ENCODE measurements at places on chromosomes 3 and 15.
A peak's percentile ranks its signal among the peaks of the same experiment; 100 is the strongest.

DNA sequence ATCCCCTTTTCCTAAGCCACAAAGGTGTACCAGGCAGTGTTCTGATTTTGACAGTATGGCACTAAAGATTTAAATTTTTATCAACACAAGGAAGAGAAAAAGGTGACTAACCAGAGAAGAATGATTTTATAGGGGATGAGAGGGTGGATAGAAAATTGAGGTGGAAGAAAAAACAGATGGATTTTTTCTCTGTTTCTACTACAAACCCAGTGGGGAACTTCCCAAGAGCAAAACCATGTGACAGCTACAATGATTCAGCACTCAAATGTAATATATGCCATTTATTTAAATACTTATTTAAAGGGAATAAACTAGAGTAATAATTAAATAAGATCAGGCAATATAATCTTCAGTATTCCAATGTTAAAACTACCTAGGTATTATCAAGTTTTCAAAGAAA, 11.1 kb downstream of the DCUN1D1 start:
- DNase-seq: no peak

- DNase-seq: no peak
Measured at GRCh38 chr3:121504618-121505017, 41.2 kb downstream of the POLQ start.

- DNase-seq: no peak
Measured at GRCh38 chr15:84699538-84700191, 16.3 kb downstream of the SEC11A start.

- no peak for DNase-seq
Measured at GRCh38 chr15:44659056-44659455, 4.4 kb downstream of the SPG11 start.

- DNase-seq: no peak
Measured at GRCh38 chr15:49844390-49844789, 223.5 kb downstream of the DTWD1 start.

DNA sequence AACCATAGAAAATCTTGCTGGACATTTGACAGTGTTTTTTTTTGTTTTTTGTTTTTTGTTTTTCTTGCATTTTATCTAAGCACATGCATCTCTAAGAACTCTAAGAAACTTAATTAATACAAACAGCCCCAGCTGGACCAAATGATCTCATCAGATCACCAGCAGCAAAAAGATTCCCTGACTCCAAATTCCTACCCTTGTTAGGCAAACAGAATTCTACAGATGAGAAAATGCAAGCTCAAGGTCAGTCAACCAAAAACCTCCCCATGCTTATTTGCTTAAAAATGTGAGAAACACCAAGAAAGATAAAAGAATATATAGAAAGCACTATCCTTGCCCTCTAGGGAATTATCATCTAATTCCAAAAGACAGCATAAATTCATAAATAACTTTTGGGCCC, 65.4 kb downstream of the FOXP1 start:
- DNase-seq: no peak

- no peak for DNase-seq
Measured at GRCh38 chr15:58443308-58443707, 11.5 kb downstream of the LIPC start.

- no peak for DNase-seq
Measured at GRCh38 chr3:37963016-37963415, 27.6 kb upstream of the VILL start.

DNA sequence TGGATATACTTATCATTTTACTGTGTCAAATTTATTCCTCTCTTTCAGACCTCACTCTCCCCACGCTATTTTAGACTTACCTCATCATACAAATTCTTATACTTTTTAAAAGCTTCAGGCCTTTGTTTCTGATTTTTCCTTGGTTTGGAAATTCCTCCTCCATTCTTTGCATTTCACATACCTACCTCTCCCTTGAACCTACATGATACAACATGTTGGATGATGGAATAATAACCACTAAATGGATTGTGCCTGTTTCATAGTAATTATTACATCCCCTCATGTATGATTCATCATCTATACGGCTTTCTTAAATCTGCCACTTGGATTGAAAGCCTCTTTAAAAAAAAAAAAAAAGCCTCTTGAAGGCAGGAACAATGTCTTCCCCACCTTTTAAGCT, 24.6 kb downstream of the TRIP4 start:
- no peak for DNase-seq

DNA sequence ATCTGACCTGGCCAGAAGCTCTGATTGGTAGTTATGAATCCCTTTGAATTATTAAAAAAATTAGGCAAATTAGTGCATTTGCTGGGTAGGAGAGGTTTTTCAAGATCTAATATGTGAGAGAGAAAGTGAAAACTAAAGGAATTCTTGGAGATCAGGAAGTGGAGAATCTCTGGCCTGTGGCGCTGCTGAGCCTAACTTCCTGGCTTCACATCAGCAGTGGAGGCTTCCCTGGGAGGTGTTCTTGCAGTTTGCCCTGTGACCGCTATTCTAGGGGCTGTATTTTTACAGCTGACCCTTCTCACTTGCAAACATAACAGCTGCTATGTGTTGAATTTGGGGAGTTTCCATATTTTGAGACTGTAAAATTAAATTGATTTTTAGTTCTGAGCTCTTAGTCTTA, 166.4 kb downstream of the ATG7 start:
- DNase-seq: no peak

GRCh38 chr3:126267169-126267975, 87.0 kb upstream of the ALDH1L1 start:
- peak; percentile 86 for DNase-seq

- no peak for DNase-seq
Measured at GRCh38 chr3:20945892-20946291, 759.9 kb upstream of the SGO1 start.

DNA sequence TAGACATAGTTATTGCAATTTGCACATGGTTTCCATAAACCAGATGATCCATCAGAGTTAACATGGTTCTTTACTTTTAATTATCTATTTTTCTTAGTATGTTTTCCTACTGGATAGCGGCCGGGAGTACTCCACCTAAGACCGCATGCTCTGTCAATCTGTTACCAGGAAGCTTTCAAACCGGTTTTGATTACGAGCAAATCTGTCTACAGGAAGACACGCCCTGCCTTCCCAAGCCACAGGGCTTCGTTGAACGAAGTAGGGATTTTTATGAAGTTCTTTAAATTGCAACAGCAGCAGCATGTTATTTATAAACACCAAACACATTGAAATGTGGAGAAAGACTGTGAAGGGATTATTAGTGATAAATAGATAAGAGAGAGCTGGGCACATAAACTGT, 283.3 kb upstream of the ROBO2 start:
- DNase-seq: no peak

DNA sequence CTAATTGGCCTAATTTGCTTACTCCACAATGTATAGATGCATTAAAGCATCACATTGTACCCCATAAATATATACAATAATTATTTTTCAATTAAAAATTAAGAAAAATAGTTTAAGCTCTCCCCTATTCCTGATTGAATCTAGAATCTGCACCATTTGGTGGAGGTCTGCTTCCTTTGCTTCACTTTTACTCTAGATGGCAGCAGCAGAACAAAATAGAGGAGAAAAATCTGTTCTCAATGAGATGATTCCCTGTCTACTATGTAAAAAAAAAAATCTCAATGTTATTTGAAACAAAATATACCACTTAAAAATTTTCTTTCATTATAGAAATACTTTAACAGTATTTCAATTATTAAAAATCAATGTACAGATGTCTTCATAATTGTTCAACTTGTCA, 109.6 kb upstream of the FXR1 start:
- DNase-seq: no peak

DNA sequence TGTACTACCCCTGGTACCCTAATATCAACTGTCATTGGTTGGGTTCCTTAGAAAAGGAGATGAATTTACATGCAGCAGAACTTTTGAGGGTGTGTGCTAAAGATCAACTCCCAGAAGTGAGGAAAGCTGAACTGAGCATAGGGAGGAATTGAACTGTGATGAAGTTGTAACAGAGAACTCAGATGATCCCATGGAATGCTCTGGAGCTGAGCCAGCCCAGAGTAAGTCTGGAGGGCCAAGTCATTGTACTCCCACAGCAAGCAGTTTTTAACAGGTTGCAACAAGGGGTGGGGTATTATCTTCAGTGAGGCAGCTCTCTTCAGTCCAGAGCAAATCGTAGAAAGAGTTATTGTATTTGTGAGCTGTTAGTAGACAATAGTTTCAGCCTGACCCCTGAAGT, 572.3 kb downstream of the PYDC2 start:
- DNase-seq: no peak

- DNase-seq: no peak
Measured at GRCh38 chr15:34876640-34877039, 81.3 kb upstream of the ACTC1 start.

GRCh38 chr15:39193611-39194010, 387.3 kb upstream of the THBS1 start:
- no peak for DNase-seq

- no peak for DNase-seq
Measured at GRCh38 chr3:62192891-62193290, 180.5 kb downstream of the FEZF2 start.

DNA sequence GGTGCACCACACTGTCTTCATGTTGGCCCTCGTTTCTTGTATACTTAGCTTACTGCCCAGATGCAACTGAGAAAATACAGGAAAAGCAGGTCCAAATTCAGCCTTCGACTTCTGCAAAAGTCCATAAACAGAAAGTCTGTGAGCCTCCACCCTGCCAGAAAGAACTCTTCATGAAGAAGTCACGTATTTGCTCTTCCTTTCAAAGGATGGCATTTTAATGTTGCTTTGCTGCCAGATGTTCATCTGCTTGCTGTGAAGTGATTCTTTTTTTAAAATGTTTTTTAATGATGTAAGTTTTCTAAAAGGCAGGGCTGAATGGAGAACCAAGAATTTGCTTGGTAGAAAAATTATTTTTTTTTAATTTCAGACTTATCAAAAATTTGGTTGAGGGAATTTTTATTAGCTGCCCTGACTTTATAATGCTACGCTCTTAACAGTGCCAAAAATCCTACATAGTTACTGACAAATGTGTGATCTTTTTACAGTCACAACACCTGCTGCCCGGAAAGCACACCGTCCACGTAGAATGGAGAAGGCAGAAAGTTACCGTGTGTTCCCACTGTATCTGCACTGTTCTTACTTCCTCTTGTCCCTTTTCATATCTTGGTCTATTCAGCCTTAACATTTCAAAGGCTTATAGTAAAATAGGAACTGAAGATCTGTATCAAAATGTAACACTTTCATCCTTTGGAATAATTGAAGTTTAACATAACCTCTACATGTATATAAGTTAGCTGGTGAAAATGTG, 136.3 kb downstream of the LRRC28 start:
- no peak for DNase-seq

DNA sequence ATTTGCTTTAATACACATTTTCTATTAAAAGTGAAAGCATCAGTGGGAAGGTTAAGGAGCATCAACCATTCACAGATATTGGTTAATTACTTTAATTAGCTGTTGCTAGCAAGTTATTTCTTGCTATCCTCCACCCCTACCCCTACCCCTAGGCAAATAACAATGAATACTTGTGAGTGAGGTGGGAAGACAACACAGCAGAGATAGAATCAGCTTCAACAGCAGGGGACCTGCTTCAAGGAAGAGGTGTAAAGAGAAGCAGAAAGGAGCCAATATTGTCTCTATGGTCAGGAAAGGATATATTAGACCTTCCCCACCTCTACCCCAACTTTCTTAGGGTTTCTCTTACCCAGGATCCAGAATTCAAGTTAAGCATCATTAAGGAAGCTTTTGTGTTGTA, 149.4 kb downstream of the SNRK start:
- DNase-seq: no peak

- DNase-seq: peak; percentile 81
Measured at GRCh38 chr3:42654331-42655201, 1.1 kb downstream of the ZBTB47 start.

DNA sequence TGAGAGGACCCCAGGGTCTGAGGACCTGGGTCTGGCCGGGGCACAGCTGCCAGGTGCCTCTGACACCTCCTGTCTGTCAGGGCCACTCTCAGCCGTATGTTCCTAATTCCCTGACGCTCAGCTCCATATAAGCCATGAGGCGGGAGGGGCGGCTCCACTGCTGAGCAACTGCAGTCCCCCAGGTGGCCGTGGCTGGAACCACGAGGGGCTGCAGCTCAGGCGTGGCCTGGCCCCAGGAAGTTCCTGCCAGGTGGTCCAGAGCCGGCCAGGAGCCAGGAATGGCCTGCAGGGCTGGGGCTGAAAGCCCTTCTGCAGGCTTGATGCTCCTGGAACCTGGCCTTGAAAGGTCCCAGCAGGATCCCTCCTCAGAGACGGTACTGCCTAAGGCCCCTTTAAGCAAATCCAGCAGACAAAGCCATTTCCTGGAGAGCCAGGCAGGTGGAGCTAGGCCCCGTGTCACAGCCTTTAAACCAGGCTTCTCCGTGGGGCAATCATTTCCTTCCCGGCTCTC, 118.0 kb downstream of the CHSY1 start:
- peak; percentile 46 for DNase-seq

DNA sequence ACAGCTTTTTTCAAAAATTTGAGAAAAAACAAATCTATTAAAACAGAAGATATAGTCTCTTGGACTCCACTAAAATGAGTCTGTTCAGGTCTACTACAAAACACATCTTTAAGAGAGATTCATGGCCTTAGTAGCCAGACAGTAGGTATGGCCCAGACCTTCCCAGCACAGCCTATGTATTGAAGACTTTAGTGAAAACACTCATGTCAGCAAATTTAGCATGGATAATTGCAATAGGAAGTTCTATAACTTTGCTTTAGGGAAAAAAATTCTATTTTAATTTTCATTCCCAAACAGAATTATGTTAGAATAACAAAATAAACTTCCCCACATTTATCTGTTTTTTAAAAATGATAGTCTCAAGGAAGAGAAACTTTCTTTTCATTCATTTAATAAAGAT, 976.6 kb downstream of the FHIT start:
- DNase-seq: no peak

GRCh38 chr3:69715204-69715603, 24.1 kb upstream of the MITF start:
- no peak for DNase-seq

GRCh38 chr15:43127752-43128151, 5.6 kb upstream of the TMEM62 start:
- no peak for DNase-seq

GRCh38 chr15:91032919-91033803, 10.8 kb upstream of the VPS33B start:
- DNase-seq: no peak

- DNase-seq: no peak
Measured at GRCh38 chr3:193984876-193985275, 151.1 kb upstream of the HES1 start.

GRCh38 chr3:10601151-10601856, 95.9 kb upstream of the ATP2B2 start:
- no peak for DNase-seq

DNA sequence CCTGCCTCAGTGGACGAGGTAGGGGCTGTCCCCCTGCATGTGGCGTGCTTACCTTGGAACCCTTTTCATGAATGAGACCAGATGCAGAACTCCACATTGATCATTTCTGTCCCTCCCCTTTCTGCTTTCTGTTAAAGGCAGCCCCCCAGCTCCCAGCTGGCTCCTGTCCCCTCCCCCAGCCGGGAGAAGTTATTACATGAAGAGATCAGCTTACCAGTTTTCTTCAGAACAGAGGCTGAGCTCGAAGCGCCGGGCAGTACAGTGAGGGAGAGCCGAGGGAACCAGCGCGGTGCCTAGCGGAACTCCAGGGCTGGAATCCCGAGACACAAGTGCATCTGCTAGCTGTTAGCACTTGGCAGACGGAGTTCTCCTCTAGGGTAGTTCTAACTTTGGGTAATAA, 263.3 kb upstream of the NR2E3 start:
- peak; percentile 78 for DNase-seq

All from aorta (tissue), 5 donors.